NK-92 treated with Interleukin-12 subunit alpha and Interleukin-12 subunit beta, amount 100 ng/mL, for 24 hours (cell line): ENCODE measurements at places on chromosomes 5 and 9.

GRCh38 chr9:136902259-136902821 is 16.0 kb downstream of the TRAF2 start:
- no peak for DNase-seq

- DNase-seq: peak; percentile 28
These were observed 124.6 kb upstream of the ERCC6L2 start for GRCh38 chr9:95750725-95751519.

GRCh38 chr5:14332746-14333145 is 189.6 kb downstream of the TRIO start:
- no peak for DNase-seq

GRCh38 chr5:416636-416960 is 26.4 kb upstream of the EXOC3 start:
- DNase-seq: no peak

GRCh38 chr9:116565986-116566385 is 121.1 kb upstream of the TRIM32 start:
- DNase-seq: no peak

DNA sequence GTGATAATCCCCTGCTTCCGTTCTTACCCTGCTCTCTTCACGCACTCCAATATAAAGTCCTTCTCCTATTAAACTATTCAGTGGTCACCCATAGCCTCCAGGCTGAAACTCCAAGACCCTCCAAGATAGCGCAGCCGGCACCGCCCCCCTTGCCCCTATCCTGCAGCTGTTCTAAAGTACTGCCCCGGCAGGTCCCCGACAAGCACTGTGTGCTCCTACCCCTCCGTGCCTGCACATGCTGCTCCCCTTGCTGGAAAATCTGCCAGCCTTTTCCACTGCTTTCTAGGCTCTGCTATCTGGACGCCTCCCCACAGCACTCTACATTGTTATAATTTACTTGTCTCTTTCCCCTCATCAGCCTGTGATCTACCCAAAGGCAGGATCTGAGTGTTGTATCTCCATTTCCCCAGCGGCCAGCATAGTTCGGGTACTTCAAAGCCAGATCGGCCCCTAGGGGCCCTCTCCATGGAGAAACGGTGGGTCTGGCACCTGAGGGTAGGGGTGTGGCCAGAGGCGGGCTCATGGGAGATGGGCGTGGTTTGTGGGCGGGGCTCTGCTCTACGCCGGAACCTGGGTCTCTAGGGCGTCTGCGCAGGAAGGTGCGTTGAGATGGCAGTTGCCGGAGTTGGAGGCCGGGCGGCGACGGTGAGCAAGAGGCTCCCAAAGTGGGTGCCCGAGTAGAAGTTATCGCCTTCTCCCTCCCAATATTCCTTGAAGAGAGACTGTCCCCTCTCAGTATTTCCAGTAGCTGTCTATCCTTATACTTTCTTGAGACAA is 83.5 kb upstream of the RUSC2 start:
- no peak for DNase-seq

DNA sequence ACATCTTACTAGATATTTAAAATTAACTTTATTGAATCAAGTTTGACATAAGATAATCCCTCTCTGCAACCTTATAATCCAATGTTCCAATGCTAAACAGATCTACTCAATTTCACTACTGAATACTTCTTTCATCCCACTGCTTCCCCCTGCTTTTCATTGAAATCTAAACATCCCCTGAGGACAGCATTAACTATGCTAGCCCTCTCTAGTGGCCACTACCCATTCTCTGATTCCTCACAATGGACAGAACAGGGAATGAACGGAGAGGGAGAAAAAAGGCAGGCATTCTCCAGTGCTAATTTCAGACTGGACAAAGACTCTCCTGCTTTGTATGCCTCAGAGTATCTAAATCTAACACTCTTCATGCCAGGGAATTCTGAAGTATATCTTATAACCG is 54.3 kb upstream of the RGS7BP start:
- no peak for DNase-seq

GRCh38 chr9:99906403-99907207 is at the start of gene STX17:
TSS of gene STX17 (plus strand) at chr9:99906654. CDS start at chr9:99915240, 8,586 bp downstream.
- peak; percentile 65 for DNase-seq

DNA sequence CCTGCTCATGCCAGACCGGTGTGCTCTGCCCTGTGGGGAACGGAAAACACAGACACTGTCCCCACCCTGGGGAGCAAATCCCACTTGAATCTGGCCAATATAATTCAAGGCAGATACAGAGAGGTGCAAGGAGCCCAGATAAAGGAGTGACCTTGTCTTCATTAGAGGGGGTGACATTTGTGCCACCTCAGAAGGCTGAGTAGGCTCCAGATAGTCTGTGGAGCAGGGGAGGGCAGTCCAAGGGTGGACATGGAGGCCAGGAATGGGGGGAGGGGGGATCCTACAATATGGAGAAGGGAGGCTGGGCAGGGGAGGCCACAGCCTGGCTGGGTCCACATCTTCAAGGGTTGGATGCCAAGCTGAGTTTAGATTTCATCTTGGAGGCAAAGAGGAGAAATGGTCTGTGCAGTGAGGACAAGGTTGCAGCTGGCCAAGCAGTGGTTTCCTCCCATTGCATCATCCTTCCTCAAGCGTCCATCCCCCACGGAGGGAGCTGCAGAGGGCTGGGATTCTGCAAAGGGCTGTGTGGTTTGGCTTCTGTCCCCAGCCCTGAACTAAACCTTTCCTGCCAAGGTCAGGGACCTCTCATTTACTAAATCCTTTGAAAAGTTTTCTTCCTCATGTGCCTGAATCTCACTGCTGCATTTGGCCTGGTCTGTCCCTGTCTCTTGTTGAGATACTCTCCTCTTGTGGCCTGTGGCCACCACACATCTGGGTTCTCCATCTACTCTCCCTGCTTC is 60.1 kb downstream of the GALNT12 start:
- DNase-seq: peak; percentile 10

- DNase-seq: no peak
These were observed 552.2 kb upstream of the RIOK2 start for GRCh38 chr5:97735209-97735608.

DNA sequence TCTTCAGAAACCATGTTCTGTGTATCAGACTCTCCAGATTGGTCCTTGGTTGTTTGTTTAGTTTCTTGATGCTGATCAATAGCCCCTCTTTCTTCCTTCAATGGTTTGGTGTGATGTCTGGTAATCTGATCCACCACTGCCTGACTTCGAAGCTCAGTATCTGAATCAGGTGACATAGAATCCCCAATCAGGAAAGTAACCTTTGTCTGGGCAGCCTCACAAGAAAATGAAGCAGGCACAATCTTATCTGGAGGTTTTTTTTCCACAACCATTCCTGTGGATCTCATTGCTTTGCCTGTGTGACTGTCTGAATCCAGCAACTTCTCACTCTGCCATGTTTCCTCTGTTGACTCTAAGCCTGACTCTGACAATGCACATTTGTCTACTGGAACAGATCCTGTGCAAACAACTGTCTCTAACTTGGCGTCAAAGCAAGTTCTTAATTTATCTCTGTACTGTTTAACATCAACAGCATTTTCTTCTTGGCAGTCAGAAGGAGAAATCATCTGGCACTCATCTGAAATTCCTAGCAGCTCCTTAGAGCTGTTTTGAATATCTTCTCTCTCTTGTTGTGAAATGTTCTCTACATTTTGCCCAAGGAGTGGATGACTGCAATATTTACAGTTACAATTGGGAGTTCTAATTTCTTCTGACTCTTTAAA is 37.1 kb upstream of the RAPGEF6 start:
- no peak for DNase-seq

DNA sequence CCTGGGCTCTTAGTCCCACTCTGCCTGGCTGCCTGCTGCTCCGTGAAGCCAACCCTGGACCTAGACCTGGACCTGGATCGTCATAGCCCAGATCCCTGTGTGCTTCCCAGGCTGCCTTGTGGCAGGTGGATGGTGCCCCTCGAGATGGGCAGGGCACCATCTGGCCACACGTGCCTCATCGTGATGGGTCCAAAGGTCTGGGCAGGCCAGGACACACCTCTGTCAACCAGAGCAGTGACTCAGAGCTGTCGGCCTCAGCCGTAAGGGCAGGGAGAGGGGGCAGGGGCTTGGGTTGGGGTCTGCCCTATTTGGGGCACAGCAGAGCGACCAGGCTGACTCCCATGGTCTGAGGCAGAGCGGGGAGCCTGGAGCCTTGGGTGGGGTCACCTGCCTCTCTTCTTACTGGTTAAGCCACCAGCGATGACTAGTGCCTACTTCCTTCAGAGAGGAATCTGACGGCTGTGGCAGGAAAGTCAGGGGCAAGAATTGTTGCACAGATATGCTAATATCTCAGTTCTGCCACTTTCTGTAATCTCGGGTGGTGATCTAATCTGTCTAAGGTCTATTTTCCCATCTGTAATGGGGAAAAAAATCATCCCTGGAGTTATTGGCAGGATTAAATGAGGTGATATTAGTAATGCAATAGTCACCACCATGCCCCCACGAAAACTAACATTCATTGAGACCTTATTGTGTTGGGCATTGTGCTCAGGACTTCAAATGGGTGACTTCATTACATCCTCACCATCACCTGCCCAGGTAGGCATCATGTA is 3.2 kb upstream of the CDHR2 start:
- DNase-seq: no peak

DNA sequence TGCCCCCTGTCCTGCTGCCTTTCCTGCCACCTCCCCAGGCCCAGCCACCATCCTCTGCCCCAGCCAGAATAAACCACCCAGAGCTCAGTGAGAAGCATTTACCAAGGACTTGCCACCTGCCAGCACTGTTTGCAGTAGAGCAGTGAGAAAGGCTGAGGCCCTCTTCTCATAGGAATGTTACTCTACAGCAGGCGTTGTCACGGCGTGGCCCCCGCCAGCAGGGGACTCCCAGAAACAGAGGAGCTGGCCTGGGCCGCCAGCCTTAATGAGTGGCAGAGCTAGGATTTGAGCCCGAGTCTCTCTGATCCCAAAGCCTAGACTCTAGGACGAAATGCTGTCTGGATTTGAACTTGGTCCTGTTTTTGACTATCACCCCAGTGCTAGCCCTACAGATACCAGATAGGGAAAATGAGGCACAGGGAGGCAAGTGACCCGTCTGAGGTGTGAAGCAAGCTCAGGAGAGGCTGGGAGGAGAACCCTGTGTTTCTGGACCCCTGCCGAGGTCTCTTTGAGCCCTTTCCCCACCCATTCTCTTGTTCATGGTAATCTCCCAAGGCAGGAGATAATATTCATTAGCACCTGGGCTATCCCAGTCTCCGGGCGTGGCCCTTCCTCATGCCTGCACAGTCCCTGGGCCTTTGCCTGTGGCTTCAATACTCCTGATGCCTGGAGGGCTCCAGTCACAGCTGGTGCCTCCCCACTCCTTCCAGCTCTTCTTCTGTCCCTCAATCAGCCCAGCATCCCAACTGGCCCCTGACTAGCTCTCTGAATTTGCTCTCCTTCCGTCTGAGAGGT is 30.7 kb downstream of the HRH2 start:
- DNase-seq: no peak

GRCh38 chr9:33676746-33677505 is 118.4 kb upstream of the PRSS3 start:
- DNase-seq: no peak
